ENCODE measurements at places on chromosomes 4 and X.

DNA sequence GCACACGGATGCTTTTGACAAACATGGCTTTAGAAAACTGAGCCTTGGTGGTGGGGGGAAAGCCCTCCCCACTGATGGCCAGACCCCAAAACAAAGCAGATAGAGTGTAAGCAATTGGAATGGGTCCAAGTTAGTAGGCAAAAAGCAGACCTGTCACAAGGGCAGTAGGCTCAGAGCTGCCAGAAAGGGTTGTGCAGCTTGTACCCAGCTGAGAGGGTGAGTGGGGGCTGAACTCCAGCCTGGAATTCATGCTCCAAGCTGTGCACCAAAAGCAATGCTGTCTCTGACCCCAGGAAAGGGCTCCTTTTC, 101.1 kb upstream of the TEX13D start:
- H3K4me1 ChIP-seq, result no peaks in the 10 kb centered on the region
- no peak overlapping the region for H3K4me3 ChIP-seq
- no peak for DNase-seq
- no peaks in the 10 kb centered on the region for H3K27me3 ChIP-seq

GRCh38 chrX:132236121-132236520, 16.9 kb upstream of the RAP2C start:
- H3K4me3 ChIP-seq, result no peak overlapping the region
- H3K4me1 ChIP-seq, result no peaks in the 10 kb centered on the region
- DNase-seq, result no peak
- no peaks in the 10 kb centered on the region for H3K27me3 ChIP-seq
- H3K36me3 ChIP-seq, result no peaks in the 10 kb centered on the region
- no peak overlapping the region for H3K27ac ChIP-seq

- H3K27me3 ChIP-seq, result no peaks in the 10 kb centered on the region
- H3K36me3 ChIP-seq, result no peaks in the 10 kb centered on the region
- H3K27ac ChIP-seq, result no peak overlapping the region
- no peak overlapping the region for H3K4me3 ChIP-seq
Measured at GRCh38 chr4:121714548-121714947, 17.8 kb upstream of the ANXA5 start.

DNA sequence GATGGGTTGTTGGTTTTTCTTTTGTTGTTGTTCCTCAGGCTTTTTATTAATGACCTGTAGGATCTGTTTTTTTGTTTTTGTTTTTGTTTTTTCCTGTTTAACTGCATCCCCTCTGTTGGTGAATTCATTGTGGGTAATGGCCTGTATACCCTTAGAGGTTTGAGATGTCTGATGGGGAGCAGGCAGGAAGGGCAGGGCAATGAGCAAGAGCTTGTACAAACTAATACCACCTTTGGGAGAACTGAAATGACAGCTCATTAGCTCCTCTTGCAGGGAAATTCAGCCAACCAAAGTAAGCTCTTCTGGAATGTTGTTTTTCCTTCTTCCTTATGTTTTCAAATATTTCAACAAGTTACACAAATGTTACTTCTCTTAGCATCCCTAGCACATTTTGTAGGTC, 23.4 kb downstream of the SH2D1A start:
- DNase-seq, result no peak
- H3K36me3 ChIP-seq, result no peaks in the 10 kb centered on the region
- H3K4me3 ChIP-seq, result no peak overlapping the region
- H3K27me3 ChIP-seq, result no peaks in the 10 kb centered on the region
- no peaks in the 10 kb centered on the region for H3K4me1 ChIP-seq

DNA sequence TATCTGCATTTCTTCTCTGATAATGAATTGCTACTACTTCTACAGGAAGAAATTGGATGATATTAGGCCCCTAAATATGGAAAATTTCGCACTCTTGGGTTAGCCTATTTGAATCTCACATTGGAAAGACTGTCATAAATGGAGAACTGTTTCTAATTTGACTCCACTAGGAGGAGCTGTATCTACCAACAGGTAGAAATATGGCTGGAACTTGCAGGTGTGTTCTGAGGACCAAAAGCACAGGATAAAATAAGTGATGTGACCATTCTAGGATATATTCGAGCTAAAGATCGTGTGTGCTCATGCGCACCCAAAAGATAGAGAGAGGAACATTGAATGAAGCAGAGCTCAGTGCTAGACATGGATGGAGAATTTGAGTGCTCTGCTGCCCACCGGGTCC, 4.8 kb upstream of the NKAP start:
- DNase-seq, result no peak
- no peak overlapping the region for H3K27ac ChIP-seq

- DNase-seq, result no peak
- no peak overlapping the region for H3K4me3 ChIP-seq
- no peaks in the 10 kb centered on the region for H3K27me3 ChIP-seq
- no peak overlapping the region for H3K27ac ChIP-seq
- peaks cover 4% of the 10 kb centered on the region for H3K4me1 ChIP-seq
Measured at GRCh38 chr4:164779080-164779479, 25.1 kb downstream of the SMIM31 start.

DNA sequence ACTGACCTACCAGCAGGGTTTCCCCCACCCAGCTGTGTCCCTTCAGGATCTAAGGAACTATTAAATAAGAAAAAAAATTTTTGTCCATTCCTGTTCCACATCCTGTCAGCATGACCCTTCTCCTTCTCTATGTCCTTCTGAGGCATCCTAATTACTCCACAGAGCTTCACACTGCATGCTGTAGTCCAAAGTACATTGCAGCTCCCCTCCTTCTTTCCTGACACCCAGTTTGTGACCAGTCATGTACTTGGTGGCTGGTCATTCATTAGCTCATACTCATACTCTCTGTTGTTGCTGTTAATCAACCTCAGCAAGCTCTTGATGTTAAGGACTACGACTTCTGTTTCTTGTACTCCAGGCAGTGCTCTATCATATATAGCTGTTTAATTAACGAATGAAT, 2.4 kb upstream of the EGF start:
- no peak overlapping the region for H3K4me3 ChIP-seq
- H3K36me3 ChIP-seq, result no peaks in the 10 kb centered on the region
- H3K27ac ChIP-seq, result no peak overlapping the region
- no peak for DNase-seq
- H3K4me1 ChIP-seq, result no peaks in the 10 kb centered on the region

All from colonic mucosa (tissue), 4 donors.